ENCODE measurements at places on chromosomes 1 and 21. TPM values are rescaled to one million over a fixed set of nuclear protein-coding genes. Genes with fewer than 3 reads are reported as not detected.
A peak's percentile ranks its signal among the peaks of the same experiment; 100 is the strongest.

DNA sequence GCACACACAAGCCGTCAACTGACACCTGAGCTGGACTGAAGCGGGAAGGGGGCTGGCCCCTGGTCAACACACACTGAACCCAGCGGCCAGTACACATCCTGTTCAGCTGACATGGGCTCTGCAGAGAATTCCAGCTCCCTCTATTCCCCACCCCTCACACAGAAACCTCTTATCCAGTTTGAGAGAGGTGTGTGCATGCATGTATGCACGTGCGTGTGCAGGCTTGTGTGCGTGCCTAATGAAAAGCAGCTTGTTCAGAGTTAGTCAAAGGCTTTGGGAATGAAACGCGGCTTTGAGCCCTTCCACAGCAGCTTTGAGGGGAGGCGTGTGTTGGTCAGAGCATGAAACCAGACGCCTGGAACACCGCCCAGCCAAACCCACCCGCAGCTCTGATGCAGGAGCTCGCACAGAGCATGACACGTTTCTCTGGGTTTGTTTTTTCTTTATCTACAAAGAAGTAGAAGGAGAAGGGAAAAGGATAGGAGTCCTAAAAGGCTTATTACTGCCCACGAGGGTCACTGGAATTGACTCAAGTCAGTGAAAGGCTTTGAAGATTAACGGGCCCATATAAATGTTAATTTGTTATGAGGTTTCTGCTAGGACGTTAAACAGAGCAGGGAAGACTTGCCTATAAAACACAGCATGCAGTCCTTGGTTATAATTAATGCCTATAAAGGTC lies 184.2 kb downstream of the ETS2 start:
- no peaks in the 10 kb centered on the region for H3K27me3 ChIP-seq
- H3K4me1 ChIP-seq: no peaks in the 10 kb centered on the region
- peak overlapping the region; percentile 28 for H3K27ac ChIP-seq
- peak; percentile 52 for DNase-seq
- no peak overlapping the region for H3K4me3 ChIP-seq

GRCh38 chr1:18869847-18870594 lies 10.6 kb upstream of the TAS1R2 start:
- no peaks in the 10 kb centered on the region for H3K36me3 ChIP-seq
- H3K4me3 ChIP-seq: no peak overlapping the region
- H3K4me1 ChIP-seq: no peaks in the 10 kb centered on the region

GRCh38 chr1:109969146-109969829 lies 15.3 kb upstream of the AHCYL1 start:
- no peaks in the 10 kb centered on the region for H3K36me3 ChIP-seq
- no peaks in the 10 kb centered on the region for H3K27me3 ChIP-seq
- H3K27ac ChIP-seq: no peak overlapping the region
- H3K4me3 ChIP-seq: no peak overlapping the region
- H3K4me1 ChIP-seq: no peaks in the 10 kb centered on the region

DNA sequence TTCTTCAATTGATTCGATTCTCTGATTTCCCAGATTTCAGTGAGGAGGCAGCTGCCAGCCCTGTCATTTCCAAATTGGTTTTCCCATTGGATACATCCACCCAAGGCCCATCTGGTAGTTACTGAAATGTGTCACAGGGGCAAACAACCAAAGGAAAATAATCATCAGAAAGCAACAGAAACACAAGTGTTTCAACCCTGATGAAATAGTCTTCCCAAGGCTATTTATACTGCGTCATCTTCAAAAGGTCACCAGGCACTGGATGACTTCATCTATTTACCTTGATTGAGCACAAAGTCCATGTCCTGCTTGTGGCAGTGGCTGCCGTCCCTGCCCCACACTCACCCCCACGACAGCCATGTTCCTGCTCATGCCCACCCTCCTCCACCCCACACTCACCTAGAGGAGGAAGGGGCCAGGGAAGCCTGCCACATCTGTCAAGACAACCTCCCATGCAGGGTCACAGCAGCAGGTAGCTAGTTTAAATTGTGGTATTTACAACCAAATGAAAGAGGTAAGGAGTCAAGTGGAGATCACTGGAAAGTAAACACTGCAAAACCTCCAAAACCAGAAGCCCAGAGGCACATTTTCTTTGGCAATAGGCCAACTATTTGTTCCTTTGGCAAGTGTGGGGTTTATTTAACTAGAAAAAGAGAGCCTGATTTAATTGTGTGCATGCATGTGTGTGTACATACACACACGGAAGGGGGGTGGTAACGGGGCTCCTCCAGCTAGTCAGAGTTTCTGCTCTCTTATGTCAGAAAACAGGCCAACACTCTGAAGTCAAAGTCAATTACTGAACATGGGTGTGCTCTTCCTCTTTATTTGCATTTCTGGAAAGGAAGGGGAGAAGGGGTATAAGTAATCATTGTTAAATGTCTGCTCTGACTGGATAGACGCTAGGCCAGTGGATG lies 49.5 kb upstream of the RAB4A start:
- peak overlapping the region; percentile 95 for H3K27ac ChIP-seq
- H3K36me3 ChIP-seq: no peaks in the 10 kb centered on the region
- peaks cover 1% of the 10 kb centered on the region for H3K4me1 ChIP-seq
- no peaks in the 10 kb centered on the region for H3K27me3 ChIP-seq
- peak; percentile 60 for DNase-seq
- no peak overlapping the region for H3K4me3 ChIP-seq

- DNase-seq: no peak
- peaks cover 17% of the 10 kb centered on the region for H3K27me3 ChIP-seq
- peaks cover 12% of the 10 kb centered on the region for H3K4me1 ChIP-seq
- no peaks in the 10 kb centered on the region for H3K36me3 ChIP-seq
Measured at GRCh38 chr21:33033094-33033951, 7.6 kb downstream of the OLIG2 start.

GRCh38 chr1:172821609-172822274 lies 162.8 kb downstream of the FASLG start:
- DNase-seq: peak; percentile 54
- H3K27ac ChIP-seq: no peak overlapping the region

- H3K4me3 ChIP-seq: no peak overlapping the region
- H3K36me3 ChIP-seq: no peaks in the 10 kb centered on the region
- H3K27me3 ChIP-seq: no peaks in the 10 kb centered on the region
- no peak for DNase-seq
- no peaks in the 10 kb centered on the region for H3K4me1 ChIP-seq
Measured at GRCh38 chr1:33089457-33089856, 8.5 kb downstream of the AZIN2 start.

Gene KRTAP12-3
- total RNA-seq: not detected

- H3K27me3 ChIP-seq: no peaks in the 10 kb centered on the region
- DNase-seq: no peak
- no peak overlapping the region for H3K27ac ChIP-seq
- H3K4me1 ChIP-seq: peaks cover 3% of the 10 kb centered on the region
- no peaks in the 10 kb centered on the region for H3K36me3 ChIP-seq
- H3K4me3 ChIP-seq: no peak overlapping the region
Measured at GRCh38 chr1:95017775-95018174, 55.0 kb downstream of the ALG14 start.
